ENCODE measurements at places on chromosomes 7 and 10. TPM values are rescaled to one million over a fixed set of nuclear protein-coding genes. Genes with fewer than 3 reads are reported as not detected.
A peak's percentile ranks its signal among the peaks of the same experiment; 100 is the strongest.

The PTPN12 gene
- polyA plus RNA-seq, result 23.6 TPM

The CASTOR2 gene
- polyA plus RNA-seq, result 12.1 TPM

The CPA4 gene
- not detected for polyA plus RNA-seq

The SUGCT gene
- 1.3 TPM for polyA plus RNA-seq

The TMEM140 gene
- not detected for polyA plus RNA-seq

The CFAP46 gene
- polyA plus RNA-seq, result 2.6 TPM

The PRSS2 gene
- not detected for polyA plus RNA-seq

The PKD1L1 gene
- polyA plus RNA-seq, result 0.46 TPM

The WNT8B gene
- polyA plus RNA-seq, result 0.71 TPM

The CYP2C19 gene
- not detected for polyA plus RNA-seq

The MYOZ1 gene
- 3.0 TPM for polyA plus RNA-seq

The ZKSCAN1 gene
- 8.2 TPM for polyA plus RNA-seq

GRCh38 chr10:72124989-72125388 is 36.6 kb upstream of the SPOCK2 start:
- no peak for DNase-seq

- DNase-seq, result no peak
These were observed 7.0 kb upstream of the CAMK2G start for GRCh38 chr10:73881221-73881919.

- no peak for DNase-seq
These were observed 25.9 kb upstream of the YAE1 start for GRCh38 chr7:39540320-39540719.

- DNase-seq, result no peak
These were observed 73.0 kb upstream of the LRRC18 start for GRCh38 chr10:49012603-49013002.

- DNase-seq, result no peak
These were observed 131.1 kb downstream of the LRRC4 start for GRCh38 chr7:127900141-127900540.

DNA sequence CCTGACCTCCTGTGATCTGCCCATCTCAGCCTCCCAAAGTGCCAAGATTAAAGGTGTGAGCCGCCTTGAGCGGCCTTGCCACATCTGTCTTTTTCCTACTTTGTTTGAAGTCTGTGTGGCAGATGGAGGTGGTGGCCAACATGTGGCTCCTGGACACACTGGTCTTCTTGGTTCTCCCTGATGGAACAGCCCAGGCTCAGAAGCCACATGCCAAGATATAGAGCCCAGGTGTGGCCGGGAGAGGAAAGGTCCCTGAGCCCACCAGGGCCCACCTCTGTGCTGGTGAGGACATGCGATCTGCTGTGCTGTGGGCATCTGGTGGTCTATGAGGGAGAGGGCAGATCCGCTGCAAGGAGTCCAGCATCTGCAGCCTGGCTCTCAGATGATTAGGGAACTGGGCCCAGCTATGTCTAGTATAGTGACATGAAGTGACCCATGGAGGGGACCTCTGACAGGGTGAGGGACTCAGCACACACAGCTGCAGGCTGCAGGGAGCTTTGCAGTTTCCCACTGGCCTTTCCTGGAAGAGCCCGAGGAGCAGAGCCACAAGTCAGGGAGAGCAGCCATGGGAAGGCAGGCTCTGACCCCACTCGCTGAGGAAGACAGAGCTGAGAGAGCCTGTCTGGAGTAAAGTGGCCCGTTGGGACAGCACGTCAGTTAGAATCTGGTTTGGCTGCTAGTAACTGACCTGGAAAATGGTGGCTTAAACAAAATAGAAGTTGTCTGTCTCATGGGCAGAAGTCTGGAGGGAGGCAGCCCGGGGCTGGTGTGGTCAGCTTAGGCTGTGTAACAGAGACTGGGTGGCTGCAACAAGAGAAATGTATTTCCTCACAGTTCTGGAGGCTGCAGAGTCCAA is 25.9 kb downstream of the ADCY1 start:
- DNase-seq, result peak; percentile 37

DNA sequence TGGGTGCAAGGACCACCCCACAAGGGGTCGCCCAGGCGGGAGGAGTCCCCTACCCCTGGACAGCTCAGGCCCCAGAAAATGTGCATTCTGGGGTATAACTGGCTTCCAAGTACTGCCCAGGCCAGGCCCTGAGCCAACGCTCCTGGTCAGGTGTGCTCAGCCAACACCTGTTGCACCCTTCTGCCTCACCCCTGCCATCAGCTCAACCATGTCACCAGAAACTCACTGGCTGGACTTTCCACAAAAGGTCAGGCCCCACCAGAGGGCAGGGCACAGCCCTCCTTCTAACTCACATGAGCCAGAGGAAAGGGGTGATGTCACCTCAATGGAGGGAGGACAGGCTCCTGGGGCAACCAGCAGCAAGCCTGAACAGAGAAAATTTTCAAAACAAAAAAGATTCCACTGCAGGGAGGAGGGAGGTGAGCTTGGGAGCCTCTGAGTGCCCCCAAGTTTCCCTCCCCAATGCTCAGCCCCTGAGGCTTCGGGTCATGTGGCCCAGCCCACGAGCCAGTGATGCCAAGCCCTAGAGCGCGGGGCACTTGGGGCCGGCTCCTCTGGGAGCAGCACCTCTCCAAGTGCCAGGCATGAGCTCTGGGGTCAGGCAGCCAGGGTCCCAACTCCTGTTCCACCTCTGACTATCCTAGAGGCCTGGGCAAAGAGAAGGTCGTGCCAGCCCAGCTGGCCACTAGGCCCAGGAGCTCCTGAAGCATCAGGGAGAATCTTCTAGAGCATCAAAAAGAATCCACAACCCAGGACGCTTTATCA is 2.2 kb downstream of the OGDHL start:
- DNase-seq, result no peak

DNA sequence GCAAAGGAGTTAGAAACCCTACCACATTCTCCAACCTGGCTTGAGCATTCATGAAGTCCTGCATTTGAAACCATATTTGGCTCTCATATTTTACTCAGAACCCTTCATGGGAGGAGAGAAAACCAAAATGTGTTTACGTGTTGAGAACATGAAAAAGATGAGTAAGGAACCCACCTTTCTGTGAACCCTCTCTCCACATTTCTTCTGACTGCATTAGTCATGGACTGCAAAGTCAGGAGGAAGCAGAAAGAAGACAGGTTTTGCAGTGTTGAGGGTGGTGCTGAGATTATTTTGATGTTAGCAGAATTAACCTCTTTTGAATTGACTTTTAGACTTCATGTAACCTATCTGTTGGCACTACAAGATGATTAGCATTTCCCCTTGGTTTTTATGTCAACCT is 4.9 kb downstream of the IFIT1B start:
- no peak for DNase-seq

GRCh38 chr10:50367732-50368131 is 116.4 kb upstream of the ASAH2 start:
- DNase-seq, result no peak

- no peak for DNase-seq
These were observed 1216.4 kb downstream of the CNTNAP2 start for GRCh38 chr7:147332988-147333387.

DNA sequence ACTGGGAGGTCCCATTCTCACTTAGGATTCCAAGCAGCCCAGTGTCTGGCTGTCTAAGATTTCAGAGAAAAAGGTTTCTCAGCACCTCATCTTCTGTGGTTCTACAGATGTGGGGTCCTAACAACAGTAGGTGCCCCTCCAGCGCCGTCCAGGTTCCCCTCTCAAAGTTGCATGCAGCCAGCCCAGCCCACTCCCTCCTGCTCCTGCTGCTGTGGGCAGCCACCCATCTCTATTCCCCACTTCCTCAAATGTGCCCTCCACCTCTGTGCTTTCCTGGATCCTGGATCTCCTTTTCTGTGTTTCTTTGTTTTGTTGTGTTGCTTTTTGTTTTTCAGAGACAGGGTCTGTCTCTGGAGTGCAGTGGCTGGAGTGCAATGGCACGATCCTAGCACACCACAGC is 13.3 kb upstream of the SLC18A3 start:
- no peak for DNase-seq

DNA sequence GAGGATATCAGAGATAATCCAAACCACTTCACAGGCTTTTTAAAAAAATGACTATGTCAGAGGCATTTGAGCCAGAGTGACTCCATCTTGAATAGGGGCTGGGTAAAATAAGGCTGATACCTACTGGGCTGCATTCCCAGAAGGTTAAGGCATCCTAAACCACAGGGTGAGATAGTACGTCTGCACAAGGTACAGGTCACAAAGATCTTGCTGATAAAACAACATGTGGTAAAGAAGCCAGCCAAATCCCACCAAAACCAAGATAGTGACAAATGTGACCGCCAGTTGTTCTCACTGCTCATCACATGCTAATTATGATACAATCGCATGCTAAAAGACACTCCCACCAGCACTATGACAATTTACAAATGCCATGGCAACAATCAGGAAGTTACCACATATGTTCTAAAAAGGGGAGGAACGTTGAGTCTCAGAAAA is 177.5 kb downstream of the RAPGEF5 start:
- DNase-seq, result no peak

GRCh38 chr7:128191136-128191844 is 49.8 kb upstream of the LEP start:
- no peak for DNase-seq

GRCh38 chr10:6518791-6519429 is 61.2 kb downstream of the PRKCQ start:
- no peak for DNase-seq

- no peak for DNase-seq
These were observed 295.7 kb downstream of the FZD1 start for GRCh38 chr7:91559947-91560346.

- DNase-seq, result no peak
These were observed 43.3 kb downstream of the IL15RA start for GRCh38 chr10:5933909-5934546.

GRCh38 chr10:84254552-84255478 is 10.0 kb downstream of the RGR start:
- DNase-seq, result no peak

GRCh38 chr10:105761576-105762260 is 1120.6 kb downstream of the SORCS3 start:
- no peak for DNase-seq

GRCh38 chr10:112775381-112775780 is 174.7 kb upstream of the TCF7L2 start:
- no peak for DNase-seq

DNA sequence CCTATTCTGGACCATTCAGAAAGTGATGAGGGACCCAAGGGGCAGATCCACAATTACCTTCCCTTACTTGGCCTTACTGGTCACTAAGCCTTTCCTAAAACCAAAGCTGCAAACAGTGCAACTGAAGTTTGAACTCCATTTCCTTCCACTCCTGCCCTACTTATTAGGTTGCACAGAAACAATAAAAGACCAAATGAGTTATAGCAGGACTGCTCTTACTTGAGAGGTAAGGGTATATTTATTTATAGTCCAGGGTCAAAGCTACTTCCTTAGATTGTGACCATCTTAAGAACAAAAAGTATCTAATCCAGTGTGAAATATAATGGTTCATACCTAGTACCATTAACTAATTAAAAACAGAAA is 27.0 kb downstream of the CDK6 start:
- DNase-seq, result no peak

GRCh38 chr7:17815318-17815717 is 125.0 kb downstream of the SNX13 start:
- DNase-seq, result no peak

DNA sequence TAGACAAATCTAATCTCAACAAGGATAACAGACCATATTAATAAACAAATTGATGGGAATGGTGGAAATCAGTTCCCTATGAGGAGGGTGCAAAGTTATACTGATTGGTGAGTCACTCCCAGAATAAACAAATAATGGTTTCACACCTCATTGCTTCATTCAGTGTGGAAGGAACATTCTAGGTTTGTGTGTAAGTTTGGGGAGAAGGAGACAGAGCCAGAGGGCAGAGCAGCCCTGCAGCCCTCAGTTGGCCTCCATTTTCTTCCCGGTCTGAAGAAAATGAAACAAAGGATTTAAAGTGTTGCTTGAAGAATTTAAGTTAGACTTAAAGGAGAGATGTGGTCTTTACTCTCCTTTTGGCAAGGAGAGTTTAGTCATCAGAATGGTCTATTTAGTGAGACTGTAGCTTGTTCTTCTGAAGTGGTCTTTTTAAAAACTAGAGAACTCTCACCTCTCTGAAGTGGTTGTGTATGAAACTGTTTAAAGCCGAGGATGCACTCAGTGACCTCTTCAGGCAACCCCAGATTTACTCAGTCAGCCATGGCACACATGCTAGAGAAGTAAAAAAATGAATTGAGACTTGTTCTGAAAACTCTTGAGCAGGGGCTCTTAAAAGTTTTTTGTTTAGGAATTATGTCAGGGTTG is 27.2 kb downstream of the IKZF1 start:
- no peak for DNase-seq

DNA sequence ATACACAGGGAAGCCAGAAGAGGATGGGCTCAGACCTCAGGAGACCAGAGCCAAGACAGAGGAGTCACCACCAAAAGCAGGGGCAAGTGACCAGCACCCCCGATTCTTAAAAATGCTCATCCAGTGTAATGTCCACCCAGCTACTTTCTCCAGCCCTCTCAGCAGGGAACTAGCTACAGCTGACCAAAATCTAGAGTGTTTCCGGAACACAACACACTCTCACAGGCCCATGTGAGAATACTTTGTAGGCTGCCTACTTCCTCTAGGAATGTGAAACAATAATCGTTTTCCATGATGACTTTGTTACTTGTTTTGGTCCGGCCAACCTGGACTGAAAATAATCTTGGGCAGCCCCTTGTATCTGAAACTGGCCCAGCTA is 14.5 kb downstream of the PSAP start:
- DNase-seq, result no peak

DNA sequence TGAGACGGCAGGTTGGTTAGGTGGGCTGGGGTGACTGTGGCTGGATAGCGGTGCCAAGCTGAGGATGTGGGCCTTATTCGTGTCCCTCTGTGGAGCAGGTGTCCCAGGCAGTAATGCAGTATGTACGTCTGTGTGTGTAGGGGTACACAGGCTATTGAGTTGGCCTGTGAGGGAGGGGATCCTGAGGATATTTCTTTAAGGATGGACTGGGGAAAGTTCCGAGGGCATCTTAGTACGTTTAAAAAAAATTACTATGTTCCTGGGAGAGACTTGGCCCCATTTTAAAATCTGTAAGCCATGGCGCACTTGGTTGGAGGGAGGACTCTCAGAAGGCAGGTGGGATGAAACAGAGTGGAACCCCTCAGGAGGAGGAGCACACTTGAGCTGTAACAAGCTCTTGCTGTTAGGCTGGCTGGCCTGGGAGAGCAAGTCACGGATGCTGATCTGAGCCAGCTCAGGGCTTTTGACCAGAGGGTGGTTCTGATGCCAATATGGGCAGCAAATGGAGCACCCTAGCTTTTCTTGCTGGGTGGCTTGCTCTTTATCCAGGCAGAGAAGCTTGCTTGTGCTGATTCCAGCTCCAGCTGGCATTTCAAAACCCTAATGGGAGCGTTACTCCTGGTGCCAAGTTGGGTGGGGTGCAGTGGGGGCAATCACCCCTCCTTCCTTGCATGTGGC is 765 bp downstream of the WBP1L start:
- no peak for DNase-seq
